ENCODE measurements at places on chromosomes 16 and 17.

DNA sequence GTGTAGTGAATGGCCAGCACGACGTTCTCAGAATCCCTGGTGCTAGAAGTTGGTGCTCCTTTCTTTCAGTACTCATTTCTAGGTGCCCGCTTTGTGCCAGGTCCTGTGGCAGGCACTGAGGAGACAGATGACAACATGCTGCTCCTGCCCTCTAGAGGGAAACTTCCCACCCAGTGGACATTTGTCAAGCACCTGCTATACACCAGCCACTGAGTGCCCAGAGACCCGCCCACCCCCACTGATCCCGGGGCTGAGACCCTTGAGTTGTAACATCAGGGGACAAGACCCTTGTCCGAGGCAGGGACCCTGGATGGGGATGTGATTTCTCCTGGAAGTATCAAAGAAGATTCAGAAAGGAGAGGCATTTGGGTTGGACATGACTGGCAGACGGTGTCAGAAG lies 25.1 kb downstream of the UNC13D start:
- no peak for DNase-seq

GRCh38 chr17:48478224-48479013 lies 48.4 kb upstream of the SKAP1 start:
- no peak for DNase-seq

DNA sequence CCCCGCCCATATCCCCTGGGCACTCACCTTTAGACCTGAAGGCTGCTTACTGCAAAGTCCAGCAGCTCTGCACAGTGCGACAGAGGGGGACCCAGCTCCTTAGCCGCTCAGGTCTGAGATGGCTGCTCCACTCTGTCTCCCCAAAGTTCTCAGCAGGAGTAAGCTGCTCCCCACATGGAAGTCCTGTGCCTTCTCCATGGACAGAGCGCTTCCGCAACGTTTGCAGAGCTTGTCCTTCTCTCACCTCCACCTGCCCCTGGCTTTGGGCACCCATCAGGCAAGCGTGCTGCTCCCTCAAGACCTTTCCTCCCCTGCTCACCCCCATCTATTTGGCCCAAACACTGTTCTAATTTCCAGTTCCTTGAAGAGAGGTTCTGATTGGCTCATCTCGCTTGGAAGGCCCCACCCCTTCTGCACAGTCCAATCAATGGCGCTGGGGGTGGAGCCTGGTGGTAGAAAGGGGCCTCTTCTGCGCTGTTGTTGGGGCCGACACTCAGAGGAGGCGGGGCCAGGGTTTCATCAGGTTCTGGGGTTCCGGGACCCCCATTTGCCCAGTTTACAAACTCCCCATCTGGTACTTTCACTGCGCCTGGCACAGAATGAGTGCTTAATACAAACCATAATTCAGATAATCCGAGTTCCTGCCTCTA lies 137.2 kb downstream of the CYLD start:
- DNase-seq, result no peak

DNA sequence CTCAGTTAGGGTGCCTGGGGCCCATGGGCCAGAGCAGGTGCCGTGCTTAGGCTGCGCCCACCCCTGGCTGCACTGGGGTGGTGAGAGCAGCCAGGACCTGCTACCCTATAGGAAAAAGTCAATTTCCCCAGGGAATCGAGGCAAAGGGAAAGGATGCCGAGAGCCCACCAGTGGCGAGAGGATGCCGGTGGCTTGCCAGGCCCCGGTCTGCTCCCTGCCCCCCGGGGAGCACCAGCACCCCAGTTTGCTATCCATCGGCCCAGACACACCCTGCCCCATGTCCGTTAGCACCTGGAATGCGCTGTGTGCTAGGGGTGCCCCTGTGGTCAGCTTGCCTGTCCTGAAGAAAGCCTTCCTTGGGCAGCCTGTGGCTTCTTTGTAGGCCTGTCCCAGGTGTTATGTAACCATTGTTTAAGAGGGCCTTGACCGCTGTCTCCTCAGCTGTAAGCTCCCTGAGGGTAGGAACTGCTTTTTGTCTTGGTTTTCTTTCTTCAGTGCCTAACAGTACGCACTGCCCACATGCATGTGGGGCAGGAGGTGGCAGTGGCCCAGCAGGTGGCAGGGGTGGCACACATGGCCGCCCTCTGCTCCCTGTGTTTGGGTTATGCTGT lies 40.8 kb downstream of the NT5M start:
- no peak for DNase-seq

- no peak for DNase-seq
Observed at GRCh38 chr17:31458829-31459228, 67.4 kb downstream of the RAB11FIP4 start.

DNA sequence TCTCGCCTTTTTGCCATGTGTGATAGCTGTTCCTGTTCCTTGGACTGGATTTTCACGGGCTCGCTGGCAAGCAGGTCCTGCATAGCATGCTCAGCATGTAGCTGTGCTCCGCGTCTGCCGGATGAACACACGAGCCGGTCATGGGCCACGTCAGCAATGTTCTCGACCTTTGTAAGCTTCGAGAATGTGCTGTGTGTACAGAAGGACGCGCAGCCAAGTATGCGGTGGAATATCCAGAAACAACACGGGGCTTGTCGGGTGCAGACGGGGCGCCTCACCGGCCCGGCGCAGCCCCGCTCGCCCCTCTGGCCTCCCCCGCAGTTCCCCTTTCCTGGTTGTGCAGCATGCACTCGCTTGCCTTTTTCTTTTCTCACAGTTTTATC lies 42.2 kb downstream of the RPTOR start:
- no peak for DNase-seq

DNA sequence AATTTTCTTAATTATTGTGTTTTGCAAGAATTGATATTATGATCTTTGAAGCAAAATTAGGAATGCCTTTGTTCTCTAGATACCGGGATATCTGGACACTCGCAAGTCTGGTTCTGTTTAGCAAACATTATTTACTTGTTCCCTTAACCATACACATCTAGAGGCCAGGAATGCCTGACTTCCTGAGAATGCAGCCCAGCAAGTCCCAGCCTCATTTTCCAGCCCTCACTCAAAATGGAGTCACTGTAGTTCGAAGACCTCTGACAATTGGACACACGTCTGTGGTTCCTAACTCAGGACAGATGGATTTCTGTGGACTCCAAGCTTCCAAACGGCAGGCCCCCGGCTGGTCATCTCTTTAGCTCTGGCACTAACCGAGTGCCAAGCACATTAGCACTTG lies 355.4 kb upstream of the RBFOX1 start:
- DNase-seq, result no peak

Data from activated CD8-positive, alpha-beta memory T cell treated with anti-CD3 and anti-CD28 coated beads, Interleukin-2, amount 50 U/mL, for 4 hours (primary cell).